ENCODE measurements at places on chromosomes 1 and 21. TPM values are rescaled to one million over a fixed set of nuclear protein-coding genes. Genes with fewer than 3 reads are reported as not detected.

DNA sequence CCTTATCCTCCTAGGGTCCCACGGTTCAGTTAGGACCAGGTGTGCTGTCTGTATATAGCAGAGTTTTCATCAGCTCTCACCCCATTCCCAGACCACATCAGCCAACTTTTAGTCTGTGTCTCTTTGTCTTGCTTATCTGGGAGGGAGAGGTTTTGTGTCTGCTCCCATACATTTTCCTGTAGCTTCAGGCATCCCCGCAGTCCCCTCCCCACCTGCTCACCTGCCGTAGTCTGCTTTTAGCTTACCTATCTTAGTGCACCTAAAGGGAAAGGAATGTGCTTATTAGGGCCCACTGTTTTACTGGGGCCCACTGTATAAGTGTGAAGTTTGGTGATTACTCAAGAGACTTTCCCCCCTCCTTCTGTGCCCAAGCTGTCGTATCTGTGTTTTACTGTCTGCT lies 225.1 kb downstream of the PLA2G4A start:
- DNase-seq = no peak
- H3K36me3 ChIP-seq = no peaks in the 10 kb centered on the region
- H3K27ac ChIP-seq = no peak overlapping the region

DNA sequence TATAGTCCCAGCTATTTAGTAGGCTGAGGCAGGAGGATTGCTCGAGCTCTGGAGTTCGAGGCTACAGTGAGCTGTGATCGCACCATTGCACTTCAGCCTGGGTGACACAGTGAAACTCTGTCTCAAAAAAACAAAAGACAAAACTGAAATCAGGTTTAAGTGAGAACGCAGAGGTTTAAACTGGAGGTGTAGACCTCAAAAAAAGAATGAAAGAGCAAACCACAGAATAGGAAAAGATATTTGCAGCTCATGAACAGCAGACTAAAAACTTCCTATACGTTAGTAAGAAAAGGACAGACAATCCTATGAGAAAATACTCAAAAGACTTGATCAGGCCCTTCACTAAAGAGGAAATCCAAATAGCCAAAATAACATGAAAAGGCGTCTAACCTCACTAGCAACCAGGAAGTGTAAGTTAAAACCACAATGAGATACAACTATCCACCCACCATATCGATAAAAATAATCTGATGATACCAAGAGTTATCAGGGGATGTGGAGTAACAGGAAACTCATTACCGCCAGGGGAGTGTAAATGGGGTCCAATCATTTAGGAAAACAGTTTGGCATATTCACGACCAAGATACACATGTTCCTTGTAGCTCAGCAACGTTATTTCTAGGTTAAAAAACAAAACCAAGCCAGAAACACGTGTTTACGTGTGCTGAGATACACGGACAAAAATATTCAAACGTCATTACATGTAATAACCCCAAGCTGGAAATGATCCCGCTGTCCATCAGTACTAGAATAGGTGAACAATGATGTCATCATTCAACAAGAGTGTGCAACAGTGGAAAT lies 9.8 kb downstream of the TNFRSF9 start:
- H3K27ac ChIP-seq = no peak overlapping the region
- no peak overlapping the region for H3K4me3 ChIP-seq
- no peaks in the 10 kb centered on the region for H3K27me3 ChIP-seq
- DNase-seq = no peak
- H3K4me1 ChIP-seq = no peaks in the 10 kb centered on the region

DNA sequence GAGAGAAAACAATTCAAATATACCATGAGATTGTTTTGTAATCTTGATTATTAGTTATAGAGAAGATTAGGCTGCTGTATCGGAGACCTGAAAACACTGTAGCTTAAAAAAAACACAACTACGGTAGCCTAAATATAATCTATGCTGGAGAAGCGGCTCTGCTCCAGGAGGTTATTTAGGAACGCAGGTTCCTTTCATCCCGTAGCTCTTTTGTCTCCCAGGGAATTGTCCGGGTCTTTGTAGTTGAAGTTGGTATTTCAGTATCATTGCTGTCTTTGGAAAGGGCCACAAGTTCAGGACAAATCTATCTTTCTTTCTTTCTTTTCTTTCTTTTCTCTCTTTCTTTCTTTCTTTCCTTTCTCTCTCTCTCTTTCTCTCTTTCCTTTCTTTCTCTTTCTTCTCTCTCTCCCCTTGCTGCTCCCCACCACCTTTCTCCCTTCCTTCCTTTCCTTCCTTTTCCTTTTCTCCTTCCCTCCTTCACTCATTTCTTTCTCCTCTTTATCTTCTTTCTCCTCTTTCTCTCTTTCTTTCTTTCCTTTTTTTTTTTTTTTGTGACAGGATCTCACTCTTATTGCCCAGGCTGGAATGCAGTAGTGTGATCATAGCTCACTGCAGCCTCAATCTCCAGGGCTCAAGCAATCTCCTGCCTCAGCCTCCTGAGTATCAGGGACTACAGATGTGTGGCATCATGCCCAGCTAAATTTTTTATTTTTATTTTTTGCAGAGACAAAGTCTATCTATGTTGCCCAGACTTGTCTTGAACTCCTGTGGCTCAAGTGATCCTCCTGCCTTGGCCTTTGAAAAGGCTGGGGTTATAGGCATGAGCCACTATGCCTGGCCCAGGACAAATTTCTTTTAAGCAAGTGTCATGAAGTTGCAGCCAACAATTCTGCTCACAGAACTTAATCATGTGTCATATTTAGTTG lies 10.9 kb upstream of the NFIA start:
- no peak for DNase-seq
- H3K27me3 ChIP-seq = no peaks in the 10 kb centered on the region
- H3K27ac ChIP-seq = no peak overlapping the region

DNA sequence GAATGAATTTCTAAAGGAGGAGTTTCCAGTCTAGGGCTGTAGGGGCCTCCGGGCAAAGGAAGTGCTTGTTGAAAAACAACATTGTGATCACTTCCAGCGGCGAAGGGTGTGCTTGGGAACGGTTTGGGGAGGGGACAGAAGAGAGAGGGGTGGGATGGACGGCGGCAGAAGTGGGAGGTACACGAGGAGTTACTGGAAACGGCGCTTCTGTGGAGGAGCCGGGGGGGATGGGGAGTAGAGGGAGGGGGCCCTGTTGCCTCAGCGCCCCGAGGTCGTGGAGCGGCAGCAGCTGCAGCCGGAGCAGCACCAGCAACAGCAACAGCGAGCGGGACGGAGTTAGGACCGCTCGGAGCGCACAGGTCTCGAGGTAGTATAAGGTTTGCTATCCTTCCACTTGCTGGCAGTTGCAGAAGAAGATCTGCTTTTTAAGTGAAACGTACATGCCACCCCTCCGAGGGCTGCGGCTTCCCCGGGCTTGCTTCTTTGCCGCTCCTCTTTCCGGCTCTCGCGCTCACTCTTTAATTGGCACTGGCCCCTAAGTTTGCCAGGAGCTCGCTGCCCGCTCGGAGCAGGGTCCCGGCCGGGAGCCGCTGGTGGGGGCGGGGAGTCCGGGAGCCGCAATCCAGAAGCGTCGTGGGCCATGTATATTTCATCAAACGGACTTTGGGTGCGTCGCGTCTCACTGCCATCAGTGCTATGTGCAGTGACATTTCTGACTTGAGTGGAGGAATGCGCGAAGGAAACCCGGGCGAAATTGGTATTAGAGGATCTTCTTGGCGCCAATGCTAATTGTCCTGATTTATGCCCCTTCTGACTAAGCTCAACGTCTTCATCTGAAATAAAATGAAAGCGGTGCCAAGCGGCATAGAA lies 771 bp upstream of the NTNG1 start:
- H3K27me3 ChIP-seq = peaks cover 5% of the 10 kb centered on the region
- peak overlapping the region; percentile 16 for H3K4me3 ChIP-seq
- no peaks in the 10 kb centered on the region for H3K4me1 ChIP-seq
- no peak overlapping the region for H3K27ac ChIP-seq
- no peak for DNase-seq

DNA sequence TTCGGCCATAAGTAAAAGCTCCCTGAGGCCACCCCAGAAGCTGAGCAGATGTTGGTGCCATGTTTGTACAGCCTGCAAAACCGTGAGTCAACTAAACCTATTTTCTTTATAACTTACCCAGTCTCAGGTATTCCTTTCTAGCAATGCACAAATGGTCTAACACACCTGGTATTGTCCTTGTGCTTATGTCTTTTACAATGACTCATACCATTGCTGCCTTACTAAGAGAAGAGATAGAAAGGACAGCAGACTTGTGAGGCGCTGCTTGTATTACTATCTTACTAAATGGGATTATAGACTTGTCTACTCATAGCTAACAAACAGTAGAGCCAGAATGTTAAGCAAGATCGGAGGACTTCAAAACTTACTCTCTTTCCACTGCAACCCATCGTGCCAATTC lies 18.5 kb upstream of the CYYR1 start:
- DNase-seq = no peak
- H3K36me3 ChIP-seq = no peaks in the 10 kb centered on the region
- H3K27me3 ChIP-seq = no peaks in the 10 kb centered on the region
- H3K4me3 ChIP-seq = no peak overlapping the region

The NPHS2 gene
- total RNA-seq = not detected

- no peak overlapping the region for H3K4me3 ChIP-seq
- H3K27ac ChIP-seq = no peak overlapping the region
- no peaks in the 10 kb centered on the region for H3K27me3 ChIP-seq
- DNase-seq = no peak
- no peaks in the 10 kb centered on the region for H3K4me1 ChIP-seq
Measured at GRCh38 chr1:168567007-168567406, 9.4 kb upstream of the XCL1 start.

The EFNA3 gene
- total RNA-seq = not detected

DNA sequence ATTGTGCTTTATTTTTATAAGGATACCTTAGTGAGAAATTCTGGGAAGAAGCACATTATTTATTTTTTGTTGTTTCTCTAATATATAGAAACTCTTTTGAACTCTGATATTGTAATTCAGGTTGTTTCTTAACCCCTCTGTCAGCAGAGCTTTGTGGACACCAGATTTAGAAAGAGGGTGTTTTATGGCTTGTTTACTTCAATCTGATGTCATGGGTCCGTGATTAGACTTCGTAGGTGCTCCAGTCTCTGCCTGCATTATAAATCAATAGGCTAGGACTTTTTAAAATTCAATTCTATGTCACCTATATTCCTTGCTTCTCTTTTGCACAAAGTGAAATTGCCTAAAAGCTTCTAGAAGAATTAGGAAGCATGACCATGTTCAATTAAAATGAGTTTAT lies 47.3 kb upstream of the CCDC190 start:
- no peak overlapping the region for H3K27ac ChIP-seq
- no peaks in the 10 kb centered on the region for H3K27me3 ChIP-seq
- H3K36me3 ChIP-seq = no peaks in the 10 kb centered on the region
- DNase-seq = no peak

DNA sequence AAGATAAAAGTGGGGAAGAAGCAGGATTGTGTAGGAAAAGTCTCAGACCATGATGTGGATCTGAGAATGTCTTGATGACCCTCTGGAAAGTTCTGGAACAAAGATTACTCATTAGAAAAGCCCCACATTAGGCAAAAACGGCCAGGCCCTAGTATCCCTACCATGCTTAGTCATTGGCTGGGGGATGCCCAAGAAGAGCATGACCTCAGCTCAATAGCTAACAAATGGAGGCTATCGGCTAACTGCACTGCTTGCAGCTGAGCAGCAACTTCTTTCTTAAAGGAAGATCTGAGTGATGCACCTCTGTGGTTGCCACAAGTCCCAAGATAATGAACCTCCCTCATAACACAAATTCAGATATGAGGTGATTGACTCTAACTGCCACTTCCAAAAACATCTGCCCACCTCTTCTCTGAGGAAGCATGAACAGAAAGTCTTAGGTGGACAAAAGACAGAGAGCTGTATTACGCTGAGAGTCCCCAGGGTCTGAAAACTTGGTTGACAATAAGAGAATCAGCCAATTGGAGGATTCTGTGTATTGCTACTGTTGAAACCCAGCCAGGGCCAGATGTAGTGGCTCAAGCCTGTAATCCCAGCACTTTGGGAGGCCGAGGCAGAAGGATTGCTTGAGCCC lies 64.6 kb upstream of the AK4 start:
- DNase-seq = no peak
- H3K27me3 ChIP-seq = no peaks in the 10 kb centered on the region
- no peaks in the 10 kb centered on the region for H3K4me1 ChIP-seq
- H3K36me3 ChIP-seq = no peaks in the 10 kb centered on the region
- no peak overlapping the region for H3K27ac ChIP-seq

- H3K36me3 ChIP-seq = no peaks in the 10 kb centered on the region
- DNase-seq = no peak
- no peak overlapping the region for H3K4me3 ChIP-seq
- no peaks in the 10 kb centered on the region for H3K4me1 ChIP-seq
- no peaks in the 10 kb centered on the region for H3K27me3 ChIP-seq
- no peak overlapping the region for H3K27ac ChIP-seq
Measured at GRCh38 chr1:4422504-4423289, 231.7 kb upstream of the AJAP1 start.

The AQP10 gene
- total RNA-seq = not detected

GRCh38 chr1:87111659-87112371 lies 197.4 kb downstream of the HS2ST1 start:
- no peak for DNase-seq
- H3K27me3 ChIP-seq = no peaks in the 10 kb centered on the region

- H3K4me3 ChIP-seq = no peak overlapping the region
- H3K4me1 ChIP-seq = no peaks in the 10 kb centered on the region
- no peaks in the 10 kb centered on the region for H3K27me3 ChIP-seq
- DNase-seq = no peak
Measured at GRCh38 chr1:32718527-32718926, 16.0 kb upstream of the SYNC start.

DNA sequence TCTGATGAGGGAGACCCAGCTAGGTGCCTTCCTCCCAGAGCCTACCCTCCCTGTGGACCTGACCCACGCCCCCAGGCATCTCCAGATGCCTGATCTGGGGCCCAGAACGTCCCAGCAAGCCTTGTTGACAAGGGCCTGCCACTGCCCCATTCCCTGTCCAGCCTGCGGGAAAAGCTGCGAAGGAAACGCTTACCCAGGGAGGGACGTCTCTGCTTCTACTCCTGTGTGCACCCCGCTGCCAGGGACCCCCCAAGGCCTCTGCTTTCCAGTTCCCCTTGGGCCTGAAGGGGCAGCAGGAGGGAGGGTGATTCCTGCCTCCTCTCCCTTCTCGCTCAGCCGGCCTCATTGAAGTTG lies 11.6 kb upstream of the CLSTN1 start:
- H3K27me3 ChIP-seq = no peaks in the 10 kb centered on the region
- H3K4me3 ChIP-seq = no peak overlapping the region
- H3K36me3 ChIP-seq = no peaks in the 10 kb centered on the region
- H3K4me1 ChIP-seq = no peaks in the 10 kb centered on the region
- H3K27ac ChIP-seq = peak overlapping the region; percentile 59

DNA sequence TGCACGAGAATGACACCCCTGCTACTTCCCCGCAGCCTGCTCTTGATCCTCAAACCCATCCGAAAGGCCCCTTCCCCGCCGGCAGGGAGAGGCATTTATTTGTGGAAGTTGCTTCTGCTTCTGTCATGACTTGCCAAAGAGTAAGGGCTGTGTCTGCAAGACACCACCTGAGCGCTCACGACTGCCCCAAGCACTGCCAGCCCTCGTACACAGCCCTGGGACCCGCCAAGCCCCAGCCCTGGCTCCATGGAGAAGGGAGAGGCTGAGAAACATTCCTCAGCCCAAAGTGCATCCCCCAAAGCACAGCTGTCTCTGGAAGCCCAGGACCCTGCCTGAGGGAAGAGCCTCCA lies 6.3 kb upstream of the TPRG1L start:
- DNase-seq = no peak
- H3K36me3 ChIP-seq = no peaks in the 10 kb centered on the region
- no peak overlapping the region for H3K27ac ChIP-seq
- peaks cover 5% of the 10 kb centered on the region for H3K4me1 ChIP-seq

The CHRM3 gene
- 8.3 TPM for total RNA-seq

Data from uterus (tissue), 4 donors.